Effector memory CD8-positive, alpha-beta T cell (primary cell): ENCODE measurements at places on chromosomes 7 and 10.

GRCh38 chr10:98971464-98971863 lies 264.2 kb downstream of the HPSE2 start:
- DNase-seq = no peak

GRCh38 chr7:123231021-123232000 lies 31.5 kb upstream of the SLC13A1 start:
- DNase-seq = no peak

DNA sequence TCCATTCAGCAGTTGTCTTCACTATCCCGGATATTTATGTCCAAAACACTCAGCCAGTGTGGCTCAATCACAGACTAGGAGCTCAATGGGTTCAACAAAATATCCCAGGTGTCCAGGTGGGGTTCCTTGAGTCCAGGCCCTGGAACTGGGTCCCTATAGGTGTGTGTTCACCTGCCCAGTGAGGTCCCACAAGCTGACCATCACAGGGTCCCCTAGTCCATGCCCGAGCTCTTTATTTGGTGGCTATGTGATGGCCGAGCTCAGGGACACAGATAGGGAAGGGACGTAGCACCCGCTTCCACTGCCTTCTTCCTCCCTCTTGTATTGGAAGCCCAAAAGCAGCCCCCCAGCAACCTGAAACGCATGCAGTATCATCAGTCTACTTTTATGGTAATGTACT lies 78.9 kb upstream of the DDC start:
- no peak for DNase-seq

GRCh38 chr7:39688611-39689480 lies 65.5 kb downstream of the RALA start:
- no peak for DNase-seq

DNA sequence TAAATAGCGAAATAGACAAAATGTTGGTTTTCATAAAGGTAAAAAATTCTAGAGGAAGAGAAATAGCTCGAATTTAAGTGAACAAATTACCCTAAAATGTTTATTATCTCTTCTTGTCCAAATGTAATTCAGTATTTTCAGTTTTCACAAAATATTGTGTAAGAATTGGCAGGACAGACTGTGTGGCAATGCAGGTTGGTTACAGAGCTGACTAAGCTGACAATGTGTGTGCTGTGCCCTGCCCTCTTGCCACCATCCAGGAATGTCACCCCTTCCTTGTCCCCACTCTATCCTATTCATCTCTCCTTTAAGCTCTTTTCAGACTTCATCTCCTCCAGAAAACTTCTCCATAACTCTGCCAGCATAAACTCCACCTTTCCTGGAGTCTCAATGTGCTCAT lies 46.1 kb downstream of the COL28A1 start:
- no peak for DNase-seq

GRCh38 chr10:18010050-18010449 lies 58.3 kb downstream of the SLC39A12 start:
- no peak for DNase-seq

GRCh38 chr10:63058236-63058635 lies 74.9 kb upstream of the NRBF2 start:
- DNase-seq = no peak

DNA sequence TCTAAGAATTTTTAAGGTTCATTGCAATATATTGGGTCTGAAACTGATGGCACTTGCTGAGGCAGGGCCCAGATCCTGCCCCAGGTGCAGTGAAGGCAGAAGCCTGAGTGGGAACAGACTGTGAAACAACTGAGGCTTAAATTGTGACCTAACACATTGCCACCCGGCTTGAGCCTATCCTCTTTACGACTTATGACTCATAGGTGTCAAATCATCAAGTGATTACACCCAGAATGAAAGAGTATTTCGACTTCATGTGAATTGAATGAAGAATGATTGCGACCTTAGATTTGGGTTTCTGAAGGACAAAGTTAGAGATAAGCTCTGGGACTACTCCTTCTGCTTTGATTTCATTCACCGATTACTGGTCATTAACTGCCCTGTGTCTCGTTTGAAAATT lies 200.9 kb downstream of the CREB5 start:
- DNase-seq = no peak
